ENCODE measurements at places on chromosomes 6 and 20. TPM values are rescaled to one million over a fixed set of nuclear protein-coding genes. Genes with fewer than 3 reads are reported as not detected.

The SLC17A2 gene
- not detected for total RNA-seq

The LY6G6F gene
- total RNA-seq, result not detected

The TRIM10 gene
- not detected for total RNA-seq

The ATAT1 gene
- total RNA-seq, result 8.5 TPM

The PSORS1C2 gene
- total RNA-seq, result not detected

The GINM1 gene
- total RNA-seq, result 81.5 TPM

The BCLAF1 gene
- 237 TPM for total RNA-seq

The GPANK1 gene
- total RNA-seq, result 25.6 TPM

The ID1 gene
- total RNA-seq, result 364 TPM

The ZSCAN23 gene
- total RNA-seq, result 7.5 TPM

The IRF4 gene
- 0.55 TPM for total RNA-seq

The PRR18 gene
- not detected for total RNA-seq
